Activated CD4-positive, alpha-beta T cell treated with anti-CD3 and anti-CD28 coated beads for 24 hours (primary cell): ENCODE measurements at places on chromosomes 1 and 21.

GRCh38 chr1:112798292-112798691 is 83.2 kb upstream of the PPM1J start:
- DNase-seq = no peak

DNA sequence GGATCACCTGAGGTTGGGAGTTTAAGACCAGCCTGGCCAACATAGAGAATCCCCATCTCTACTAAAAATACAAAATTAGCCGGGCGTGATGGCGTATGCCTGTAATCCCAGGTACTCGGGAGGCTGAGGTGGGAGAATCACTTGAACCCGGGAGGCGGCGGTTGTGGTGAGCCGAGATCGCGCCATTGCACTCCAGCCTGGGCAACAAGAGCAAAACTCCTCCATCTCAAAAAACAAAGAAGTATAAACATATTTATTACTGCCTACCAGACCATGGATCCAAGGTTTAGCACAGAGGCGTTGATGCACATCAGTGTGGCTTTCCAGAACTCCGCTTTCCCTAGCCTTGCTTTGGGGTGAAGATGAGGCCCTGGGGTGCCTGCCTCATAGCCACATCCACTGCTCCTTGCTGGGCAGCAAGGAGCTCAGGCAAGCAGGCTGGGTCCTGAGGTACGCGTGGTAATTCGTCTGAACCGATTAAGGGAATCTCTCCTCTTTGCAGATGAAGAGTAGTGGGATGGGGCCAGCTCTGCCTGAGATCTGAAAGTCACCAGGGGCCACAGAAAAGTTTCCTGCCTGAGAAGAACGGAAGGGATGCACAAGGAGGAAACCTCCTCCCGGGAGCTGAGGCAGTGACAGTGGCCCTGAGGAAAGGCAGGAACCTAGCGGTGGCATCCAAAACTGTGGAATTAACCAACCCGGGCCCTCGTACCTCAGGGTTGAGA is 52.3 kb upstream of the LBR start:
- DNase-seq = no peak

GRCh38 chr21:44425307-44425894 is 29.9 kb upstream of the LRRC3 start:
- DNase-seq = no peak

- no peak for DNase-seq
Observed at GRCh38 chr1:223031733-223032601, 111.1 kb downstream of the TLR5 start.

- DNase-seq = no peak
Observed at GRCh38 chr1:16155537-16156410, at the start of gene EPHA2. TSS of gene EPHA2 (minus strand) at chr1:16156069. CDS start at chr1:16155932, 137 bp downstream.

DNA sequence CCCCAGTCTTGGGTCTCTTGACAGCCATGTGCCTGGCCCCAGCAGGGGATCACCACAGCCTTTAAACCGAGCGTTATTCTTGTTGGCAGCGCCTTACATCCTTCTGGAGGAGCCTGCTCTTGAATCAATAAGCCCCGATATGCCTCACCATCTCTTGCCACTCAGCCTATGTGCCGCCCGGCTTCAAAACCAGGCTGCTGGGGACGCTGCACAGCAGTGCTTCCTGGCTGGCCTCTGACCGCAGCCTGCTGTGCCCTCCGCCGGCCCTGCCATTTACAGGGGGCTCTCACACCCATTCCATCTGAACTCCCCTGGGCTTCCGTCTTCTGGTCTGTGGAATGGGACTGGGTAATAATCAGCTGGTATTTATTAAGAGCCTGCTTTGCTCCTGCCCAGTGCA is 3.0 kb upstream of the PEX10 start:
- DNase-seq = no peak

DNA sequence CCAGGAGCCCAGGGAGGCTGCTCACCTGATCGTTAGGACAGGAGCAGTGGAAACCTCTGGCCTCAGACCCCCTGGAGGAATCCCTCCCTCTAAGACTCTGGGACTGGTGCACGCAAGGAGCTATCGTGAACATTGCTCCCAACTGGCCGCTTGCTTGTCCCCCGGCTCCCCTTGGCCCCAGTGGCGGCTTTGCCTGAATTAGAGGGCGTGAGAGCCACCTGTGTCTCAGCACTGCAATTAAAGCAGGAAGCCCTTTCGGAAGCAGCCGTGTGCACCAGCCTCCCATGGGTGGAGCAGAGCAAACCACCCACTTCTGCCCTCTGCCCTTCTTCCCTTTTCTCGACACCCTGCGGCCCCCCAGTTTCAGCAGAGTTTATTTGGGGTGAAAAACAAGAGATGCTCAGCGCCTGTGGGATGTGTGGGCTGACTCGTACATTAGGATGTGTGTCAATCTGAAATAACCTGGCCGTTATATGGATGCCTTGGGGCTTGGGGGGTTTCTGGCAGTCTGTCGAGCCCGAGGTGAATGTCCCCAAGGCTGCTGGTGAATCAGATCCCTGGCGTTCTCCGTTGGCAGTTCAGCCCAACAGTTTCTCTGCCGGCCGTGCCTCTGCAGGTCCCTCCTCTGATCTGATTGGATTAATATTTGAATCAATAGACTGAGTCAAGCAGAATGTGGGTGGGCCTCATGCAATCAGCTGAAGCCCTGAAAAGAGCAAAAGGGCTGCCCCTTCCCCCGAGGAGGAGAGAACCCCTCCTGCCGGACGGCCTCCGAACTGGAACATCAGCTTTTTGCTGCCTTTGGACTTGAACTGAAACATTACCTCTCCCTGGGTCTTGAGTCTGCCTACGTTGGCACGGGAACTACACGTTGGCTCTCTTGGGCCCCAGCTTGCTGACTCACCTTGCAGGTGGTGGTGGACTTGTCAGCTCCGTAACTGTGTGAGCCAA is 7.3 kb upstream of the UMODL1 start:
- peak; percentile 16 for DNase-seq

DNA sequence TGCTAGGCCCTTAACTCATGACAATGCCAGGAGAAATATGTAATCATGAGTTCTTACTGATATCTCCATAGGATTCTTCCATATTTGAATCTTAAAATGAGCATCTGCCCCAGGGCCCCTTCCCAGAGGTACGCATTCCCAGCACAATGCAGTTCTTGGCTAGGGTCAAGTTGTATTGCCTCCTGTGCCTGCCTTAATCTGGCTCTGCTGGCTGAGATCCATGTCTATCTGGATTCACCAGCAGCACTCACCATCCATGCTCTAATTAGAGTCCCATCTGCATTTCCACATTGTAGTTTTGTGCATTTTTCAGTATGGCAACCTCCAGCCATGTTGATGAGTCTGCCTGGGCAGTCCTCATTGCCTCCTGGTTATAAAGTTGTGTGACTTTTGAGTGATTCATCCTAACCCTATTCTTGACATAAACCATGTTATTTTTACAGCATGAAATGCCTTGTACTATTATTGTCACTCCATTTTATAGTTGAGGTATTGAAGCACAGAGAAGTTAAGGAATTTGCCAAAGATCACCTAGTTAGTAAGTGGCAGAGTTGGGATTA is 55.9 kb downstream of the CAMSAP2 start:
- DNase-seq = no peak

- no peak for DNase-seq
Observed at GRCh38 chr1:175630076-175630475, 113.3 kb downstream of the TNR start.

- DNase-seq = no peak
Observed at GRCh38 chr1:153968408-153968807, 706 bp downstream of the CREB3L4 start.

- DNase-seq = no peak
Observed at GRCh38 chr1:16020325-16020724, 1.5 kb upstream of the CLCNKA start.

DNA sequence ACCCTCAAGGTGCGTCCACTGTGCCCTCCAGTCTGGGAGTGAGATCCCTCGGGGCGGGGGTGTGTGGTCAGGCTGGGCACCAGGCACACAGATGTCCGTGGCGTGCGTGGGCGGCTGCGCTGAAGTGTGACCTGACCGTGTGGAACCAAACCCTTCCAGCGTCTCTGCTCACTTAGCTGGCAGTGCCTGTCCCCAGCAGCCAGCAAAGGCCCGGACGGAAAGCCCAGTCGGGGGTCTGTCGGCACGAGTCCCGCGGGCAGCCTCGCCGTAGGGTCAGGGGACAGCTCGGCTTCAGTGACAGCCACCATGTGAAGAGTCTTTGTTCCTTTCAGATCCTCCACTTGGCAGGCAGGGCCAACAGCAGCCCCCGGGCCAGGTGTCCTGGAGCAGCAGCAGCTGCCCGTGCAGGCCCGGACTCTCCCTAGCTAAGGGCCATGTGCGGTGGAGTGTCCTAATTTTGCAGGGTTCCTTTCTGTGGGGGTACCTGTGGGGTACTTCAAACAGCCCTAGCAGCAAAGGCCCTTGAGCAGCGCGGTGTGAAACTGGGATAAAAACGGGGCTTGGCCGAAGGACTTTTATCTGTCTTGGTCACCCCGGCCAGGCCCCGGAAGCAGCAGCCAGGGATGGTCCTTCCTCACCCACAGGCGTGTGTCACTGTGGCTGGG is 11.6 kb downstream of the TTLL10 start:
- DNase-seq = no peak

DNA sequence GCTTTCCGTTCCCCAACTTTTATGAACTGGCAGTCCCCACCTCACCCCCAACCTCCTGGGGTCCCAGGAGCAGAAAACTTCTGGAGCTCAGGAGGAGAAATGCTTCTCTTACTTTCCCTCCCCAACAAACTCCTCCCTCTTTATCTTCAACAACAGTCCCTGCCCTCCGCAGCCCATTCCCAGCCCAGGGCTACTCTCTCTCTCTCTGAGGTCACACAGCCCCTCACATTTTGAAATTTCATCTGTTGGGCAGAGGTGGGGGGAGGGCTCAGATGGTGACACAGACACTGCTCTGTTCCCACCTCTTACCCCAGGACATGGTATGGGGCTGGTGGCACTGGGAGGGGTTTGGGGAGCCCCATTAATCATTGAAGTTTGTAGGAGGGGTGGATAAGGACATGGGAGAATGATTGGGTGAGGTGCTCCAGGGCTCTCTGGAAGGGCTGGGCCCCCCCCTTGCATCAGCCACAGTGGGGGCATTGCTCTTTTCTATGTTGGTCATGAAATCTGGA is 6.0 kb downstream of the PIK3CD start:
- DNase-seq = no peak

DNA sequence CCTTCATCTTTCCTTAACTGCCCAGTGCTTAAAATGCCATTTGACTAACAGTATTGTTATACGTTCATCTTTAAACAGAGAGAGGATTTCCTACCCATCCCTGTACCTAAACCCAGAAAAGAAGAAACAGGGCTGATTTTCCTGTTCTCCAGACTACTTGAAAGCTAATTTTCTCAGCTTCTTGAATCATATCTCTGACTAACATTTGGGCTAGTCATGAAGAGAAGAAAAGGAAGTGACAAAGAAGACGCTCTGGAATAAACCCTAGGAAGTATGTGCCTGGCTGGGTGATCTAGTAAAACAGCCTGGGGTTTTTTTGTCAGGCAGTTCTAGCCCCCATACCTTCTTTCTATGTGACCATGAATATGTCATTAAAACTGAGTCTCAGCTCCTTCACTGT is 44.8 kb upstream of the SGIP1 start:
- DNase-seq = no peak

GRCh38 chr1:212315907-212316306 is 30.7 kb downstream of the PPP2R5A start:
- DNase-seq = no peak

DNA sequence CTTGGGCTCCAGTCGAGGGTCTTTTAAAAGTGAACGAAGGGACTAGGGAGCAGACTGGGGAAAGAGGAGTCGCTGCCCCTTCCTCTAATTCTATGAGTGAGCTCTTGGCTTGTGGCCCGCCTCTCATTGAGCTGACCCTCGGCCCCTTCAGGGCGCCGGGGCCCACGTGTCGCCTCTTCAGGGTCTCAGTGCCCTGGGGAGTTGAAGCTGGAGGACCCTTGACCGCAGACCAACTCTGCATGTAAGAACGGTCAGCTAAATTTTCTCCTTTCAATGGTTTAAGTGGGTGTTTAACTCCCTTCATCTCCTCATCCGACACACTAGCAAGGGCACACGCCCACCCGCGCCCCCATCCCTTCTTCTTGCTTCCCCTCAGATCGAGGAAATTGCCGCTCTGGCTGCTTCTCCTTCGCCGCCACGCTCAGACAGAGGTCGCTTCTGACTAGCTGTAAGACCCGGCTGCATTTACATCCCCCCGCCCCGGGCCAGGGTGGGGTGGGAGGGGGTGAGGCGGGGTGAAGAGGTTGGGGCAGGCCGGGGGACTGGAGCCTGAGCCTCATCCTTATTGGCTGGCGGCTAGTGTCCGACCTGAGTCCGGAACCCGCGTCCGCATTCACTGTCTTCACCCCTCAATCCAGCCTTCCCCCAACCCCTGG is 10.9 kb downstream of the NR5A2 start:
- DNase-seq = no peak

- DNase-seq = peak; percentile 39
Observed at GRCh38 chr1:2921970-2922686, 99.1 kb upstream of the ACTRT2 start.

- no peak for DNase-seq
Observed at GRCh38 chr1:9321480-9321849, 28.8 kb downstream of the SPSB1 start.

DNA sequence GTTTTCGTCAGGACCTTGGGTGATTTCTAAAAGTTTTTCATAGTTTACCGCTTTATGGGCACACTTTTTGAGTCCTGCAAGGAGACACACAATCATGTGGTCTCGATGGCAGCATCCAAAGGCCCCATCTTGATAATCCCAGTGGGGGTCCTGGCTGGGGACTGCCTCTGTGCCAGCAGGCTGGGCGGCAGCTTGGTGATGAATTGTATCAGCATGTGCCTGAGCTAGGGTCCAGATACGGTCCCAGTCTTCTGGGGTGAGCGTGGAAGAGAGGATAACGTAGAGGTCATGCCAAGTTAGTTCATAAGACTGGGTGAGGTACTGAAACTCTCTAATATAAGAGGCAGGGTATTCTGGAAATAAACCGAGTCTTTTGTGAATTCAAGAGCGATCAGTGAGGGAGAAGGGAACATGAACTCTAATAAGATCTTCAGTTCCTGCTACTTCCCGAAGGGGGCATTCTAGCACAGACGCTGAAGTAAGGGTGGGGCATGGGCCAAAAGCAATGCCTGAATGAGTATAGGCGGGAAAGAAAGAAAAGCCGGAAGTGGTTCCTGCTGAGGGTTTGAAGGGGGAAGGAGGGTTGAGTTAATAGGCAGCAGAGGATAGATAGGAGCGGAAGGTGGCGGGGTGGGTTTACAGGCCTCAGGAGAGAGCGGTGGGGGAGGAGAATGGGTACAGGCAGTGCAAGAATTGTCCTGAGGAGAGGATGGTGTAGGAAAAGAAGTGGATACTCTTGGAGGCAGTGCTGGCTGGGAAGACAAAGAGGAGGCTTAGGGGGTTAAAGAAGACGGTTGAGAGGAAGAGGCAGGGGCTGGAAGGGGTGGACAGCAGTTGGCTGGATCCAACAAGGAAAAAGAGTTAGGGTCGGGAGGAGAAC is 1.6 kb downstream of the ERVH48-1 start:
- DNase-seq = peak; percentile 68

DNA sequence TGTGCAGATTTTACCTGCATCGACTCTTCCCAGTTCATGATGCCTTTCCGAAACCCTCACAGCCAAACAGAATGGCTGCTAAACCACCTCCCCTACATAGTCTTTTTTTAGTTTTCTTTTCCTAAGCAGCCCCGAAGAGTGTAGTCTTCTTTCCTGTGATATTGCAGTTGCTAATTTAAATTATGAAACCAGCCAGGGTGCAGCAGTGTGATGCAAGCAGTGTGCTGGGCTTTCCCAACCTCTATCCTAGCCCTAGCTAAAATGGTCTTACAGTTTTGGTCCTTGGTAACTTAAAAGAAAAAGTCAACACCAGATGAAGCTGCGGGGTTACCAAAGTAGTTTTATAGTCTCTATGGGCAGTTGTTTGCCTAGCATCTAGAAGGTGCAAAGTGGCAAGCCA is 82.0 kb upstream of the GCLM start:
- DNase-seq = no peak

GRCh38 chr21:45361033-45361997 is 43.6 kb upstream of the COL18A1 start:
- no peak for DNase-seq

- no peak for DNase-seq
Observed at GRCh38 chr1:197526736-197527371, 248.4 kb downstream of the DENND1B start.
